ENCODE measurements at places on chromosomes 2 and 18.

DNA sequence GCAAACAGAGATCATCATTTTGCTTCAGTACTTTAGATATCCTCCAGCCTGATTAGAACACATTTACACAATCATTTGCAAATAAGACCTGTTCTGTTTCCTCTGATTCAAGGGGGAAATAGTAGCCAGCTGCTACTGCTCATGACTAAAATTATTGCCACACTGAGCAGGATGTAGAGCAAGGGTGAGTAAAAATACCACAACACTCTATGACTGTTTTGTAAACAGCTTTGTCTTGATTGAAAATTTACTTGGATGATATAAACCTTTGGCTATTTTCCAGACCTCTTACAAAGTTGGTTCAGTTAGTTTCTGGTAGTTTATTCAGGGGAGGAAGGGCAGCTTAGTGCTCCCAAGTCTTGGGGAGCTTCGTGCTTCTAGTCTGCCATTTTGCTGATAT, 286.4 kb upstream of the CNTNAP5 start:
- DNase-seq, result no peak

DNA sequence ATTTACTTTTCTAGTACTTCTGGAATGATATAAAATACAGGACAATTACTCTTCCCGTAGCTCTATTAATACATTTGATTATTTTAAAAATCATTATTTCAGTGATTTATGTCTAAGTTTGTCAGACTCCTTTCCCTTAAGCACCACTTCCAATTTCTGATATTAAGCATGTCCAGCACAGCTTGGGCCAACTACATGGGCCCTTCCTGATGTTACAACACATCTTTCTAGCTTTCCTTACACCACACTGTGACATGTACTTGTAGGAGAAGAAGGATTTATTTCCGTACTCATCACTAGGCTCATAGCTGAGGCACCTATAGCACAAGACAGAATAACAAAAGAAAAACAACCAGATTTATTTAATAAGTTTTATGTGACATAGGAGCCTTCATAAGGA, 134.8 kb upstream of the HNRNPA3 start:
- DNase-seq, result no peak

- DNase-seq, result no peak
These were observed 66.3 kb downstream of the NCKAP1 start for GRCh38 chr2:182971820-182972547.

- no peak for DNase-seq
These were observed 8.1 kb downstream of the LRP2 start for GRCh38 chr2:169354244-169354643.

GRCh38 chr2:27021253-27022049, 11.3 kb upstream of the TMEM214 start:
- no peak for DNase-seq

GRCh38 chr2:181474222-181474881, 17.2 kb downstream of the ITGA4 start:
- no peak for DNase-seq

GRCh38 chr2:102708847-102709559, 52.8 kb upstream of the TMEM182 start:
- no peak for DNase-seq

- no peak for DNase-seq
These were observed 1.5 kb downstream of the TMEM87B start for GRCh38 chr2:112056626-112056987.

GRCh38 chr18:62211325-62211828, 24.3 kb downstream of the RELCH start:
- DNase-seq, result no peak

DNA sequence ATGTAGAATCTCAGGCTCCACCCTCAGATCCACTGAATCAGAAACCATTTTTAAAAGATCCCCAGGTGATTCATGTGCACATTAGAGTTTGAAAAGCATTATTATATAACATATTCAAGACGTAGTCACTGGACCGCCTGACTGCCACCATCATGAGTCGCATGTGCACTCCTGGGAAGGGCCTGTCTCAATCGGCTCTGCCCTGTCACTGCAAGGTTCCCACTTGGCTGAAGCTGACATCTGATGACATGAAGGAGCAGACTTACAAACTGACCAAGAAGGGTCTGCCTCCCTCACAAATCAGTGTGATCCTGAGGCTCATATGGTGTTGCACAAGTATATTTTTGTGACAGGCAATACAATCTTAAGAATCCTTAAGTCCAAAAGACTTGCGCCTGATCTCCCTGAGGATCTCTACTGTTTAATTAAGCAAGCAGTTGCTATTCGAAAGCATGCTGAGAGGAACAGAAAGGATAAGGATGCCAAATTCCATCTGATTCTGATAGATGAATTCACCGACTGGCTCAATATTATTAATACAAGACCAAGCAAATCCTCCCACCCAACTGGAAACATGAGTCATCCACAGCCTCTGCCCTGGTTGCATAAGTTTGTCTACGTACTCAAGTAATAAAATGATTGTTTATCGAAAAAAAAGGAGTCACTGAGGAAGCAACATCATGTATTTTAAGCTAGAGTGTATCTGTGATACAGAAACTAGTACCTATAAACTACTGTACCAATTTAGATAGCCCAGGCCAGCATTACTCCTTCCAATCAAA, 26.2 kb downstream of the ATAD2B start:
- no peak for DNase-seq

- no peak for DNase-seq
These were observed 412.2 kb downstream of the SPAG16 start for GRCh38 chr2:213696442-213696841.

DNA sequence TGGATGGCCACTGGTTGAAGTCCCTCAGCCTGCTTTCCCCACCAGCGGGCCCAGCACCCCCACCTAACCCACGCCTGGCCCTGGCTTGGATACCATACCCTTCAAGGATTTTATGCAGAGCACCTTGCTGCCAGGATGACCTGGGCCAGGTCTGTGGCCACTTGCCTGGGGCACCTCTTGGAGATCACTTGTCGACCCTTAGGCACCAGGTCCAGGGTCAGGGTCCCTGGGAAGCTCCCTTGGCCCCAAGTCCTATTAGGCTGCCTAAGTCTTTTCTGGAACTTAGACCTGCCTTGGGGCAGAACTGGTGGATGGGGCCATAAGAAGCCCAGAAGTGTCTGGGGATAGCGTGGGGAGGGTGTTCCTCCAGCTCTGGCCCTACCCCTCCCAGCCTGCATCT, 39.1 kb downstream of the FOSL2 start:
- DNase-seq, result no peak

DNA sequence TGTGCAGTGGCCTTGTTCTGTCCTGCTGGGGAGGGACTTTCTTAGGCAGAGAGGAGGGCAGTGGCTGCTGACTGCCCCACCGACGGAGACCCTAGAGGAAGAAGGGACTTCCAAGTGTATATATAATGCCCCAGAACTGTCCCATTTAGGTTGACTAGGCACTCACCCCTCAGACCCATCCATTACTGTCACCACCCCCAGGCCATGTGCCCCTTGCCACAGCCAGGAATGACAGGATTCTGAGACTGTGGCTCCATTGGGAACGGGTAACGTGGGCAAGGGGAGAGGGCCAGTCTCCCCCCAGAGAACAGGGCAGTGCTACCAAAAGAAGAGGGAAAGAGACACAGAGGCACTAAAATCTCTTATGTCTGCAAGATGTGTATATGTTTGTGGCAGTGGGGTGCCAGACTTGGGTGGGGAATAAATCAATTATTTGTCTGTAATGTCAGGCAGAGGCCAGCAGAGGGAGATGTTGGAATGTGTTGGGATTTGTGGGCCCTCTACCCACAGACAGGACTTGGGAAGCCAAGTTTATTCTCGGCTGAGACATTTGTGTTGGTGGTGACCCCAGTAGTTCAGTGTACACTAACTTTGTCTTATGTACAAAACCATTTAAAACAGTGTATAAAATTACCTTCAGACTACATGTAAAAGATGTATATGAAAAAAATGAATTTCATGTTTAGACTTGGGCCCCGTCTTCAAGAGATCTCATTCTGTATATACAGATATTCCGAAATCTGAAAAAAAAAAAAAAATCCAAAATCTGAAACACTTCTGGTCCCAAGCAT, 24.0 kb upstream of the TMEM37 start:
- DNase-seq, result no peak

GRCh38 chr2:239589833-239590232, 189.0 kb upstream of the HDAC4 start:
- no peak for DNase-seq

GRCh38 chr2:160568856-160569255, 75.2 kb upstream of the RBMS1 start:
- DNase-seq, result no peak

- no peak for DNase-seq
These were observed 26.2 kb upstream of the SNORC start for GRCh38 chr2:232843834-232844233.

DNA sequence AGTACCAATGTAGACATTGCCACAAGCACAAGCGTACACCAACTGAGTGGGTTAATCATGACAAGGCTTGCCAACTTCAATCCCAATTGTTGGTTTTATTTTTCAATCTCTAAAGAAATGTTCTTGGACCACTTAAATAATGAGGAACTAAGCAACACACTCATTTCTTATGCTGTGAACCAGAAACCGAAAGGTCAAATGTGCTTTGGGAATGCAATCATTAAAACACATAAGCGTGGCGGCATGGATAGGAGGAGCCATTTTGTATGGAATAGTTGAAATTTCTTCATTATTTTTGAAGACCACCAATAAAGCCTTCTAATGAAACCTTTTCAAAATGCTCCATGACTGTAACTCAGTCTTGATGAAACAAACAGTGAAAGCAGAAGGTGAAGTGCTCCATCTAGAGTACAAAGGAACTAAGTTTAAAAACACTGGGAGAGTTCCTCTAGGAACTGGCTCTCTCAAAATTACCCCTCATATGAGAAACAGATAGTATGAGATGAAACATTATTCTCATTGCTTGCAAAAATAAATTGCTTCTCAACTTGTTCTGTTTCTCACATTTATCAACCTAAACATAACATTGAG, 113.2 kb upstream of the CHST9 start:
- no peak for DNase-seq

DNA sequence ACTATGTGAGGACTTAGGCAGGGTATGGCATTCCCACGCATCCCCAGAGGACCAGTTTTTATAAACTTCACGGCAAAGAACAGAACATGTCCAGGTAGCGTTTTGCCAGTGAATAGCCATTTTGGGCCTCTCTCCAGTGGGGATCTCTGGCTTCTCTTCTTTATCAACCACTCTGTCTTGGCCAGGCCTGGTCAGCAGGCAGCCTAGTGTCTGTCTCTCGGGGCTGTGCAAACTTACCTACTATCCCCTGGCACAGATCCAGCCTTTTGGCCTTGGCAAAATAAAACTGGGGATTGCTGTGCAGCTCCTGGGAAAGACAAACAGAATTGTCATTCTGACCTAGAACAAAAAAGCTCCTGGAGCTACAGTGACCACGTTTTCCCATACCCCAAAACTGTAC, 14.5 kb downstream of the CAPN14 start:
- no peak for DNase-seq

GRCh38 chr2:16374671-16375070, 291.0 kb downstream of the CYRIA start:
- DNase-seq, result no peak

DNA sequence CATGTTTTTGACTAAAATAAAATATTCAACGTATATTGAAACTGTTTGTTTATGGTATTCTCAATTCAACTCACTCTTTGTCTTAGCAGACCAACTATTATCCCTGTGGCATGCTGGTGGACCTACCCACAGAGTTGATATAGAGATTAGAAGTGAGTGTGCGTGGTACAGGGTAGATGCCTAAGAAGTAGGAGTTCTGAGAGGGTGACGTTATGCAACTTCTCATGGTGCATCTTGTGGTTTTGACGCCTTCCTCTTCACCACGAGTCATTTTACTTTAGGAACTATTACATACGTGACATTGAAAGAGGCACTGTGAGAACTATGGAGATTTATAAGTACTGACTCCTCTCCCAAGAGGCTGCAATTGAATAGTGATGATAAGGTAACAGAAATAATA, 26.6 kb upstream of the NAPG start:
- DNase-seq, result no peak

- DNase-seq, result no peak
These were observed 148.2 kb downstream of the GLI2 start for GRCh38 chr2:120883607-120884440.

- no peak for DNase-seq
These were observed 182.1 kb upstream of the SIX2 start for GRCh38 chr2:45191146-45191863.

- DNase-seq, result no peak
These were observed 5.5 kb downstream of the CYB5A start for GRCh38 chr18:74286106-74286855.

GRCh38 chr2:118936936-118937335, 5.1 kb upstream of the MARCO start:
- no peak for DNase-seq

- DNase-seq, result no peak
These were observed 268.3 kb downstream of the VAPA start for GRCh38 chr18:10182009-10182624.

GRCh38 chr18:38972571-38972970, 1407.0 kb upstream of the CELF4 start:
- no peak for DNase-seq

DNA sequence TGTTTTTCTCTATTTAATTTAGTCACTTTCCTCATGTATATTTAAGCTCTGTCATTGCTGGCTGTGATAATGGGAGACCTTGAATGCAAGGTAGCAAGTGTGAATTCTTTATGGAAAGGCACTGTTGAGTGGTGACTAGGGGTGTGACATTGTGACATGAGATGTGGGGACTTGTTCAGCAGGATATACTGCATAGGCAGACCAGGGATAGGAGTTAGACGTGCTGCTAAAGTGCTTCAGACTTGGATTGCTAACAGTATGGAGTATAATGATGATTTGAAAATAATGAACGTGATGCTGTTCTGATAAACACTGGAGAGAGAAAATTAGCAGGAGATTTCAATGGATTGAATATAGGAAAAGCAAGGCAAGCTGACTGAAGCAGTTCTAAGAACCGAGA, 135.1 kb downstream of the NCOA1 start:
- DNase-seq, result no peak

- no peak for DNase-seq
These were observed 286.6 kb downstream of the RIT2 start for GRCh38 chr18:42828881-42829280.

GRCh38 chr18:10057894-10058791, 144.3 kb downstream of the VAPA start:
- DNase-seq, result no peak

- no peak for DNase-seq
These were observed 2.3 kb downstream of the NGEF start for GRCh38 chr2:233010569-233011267.

GRCh38 chr2:187543488-187543887, 10.7 kb downstream of the TFPI start:
- no peak for DNase-seq

DNA sequence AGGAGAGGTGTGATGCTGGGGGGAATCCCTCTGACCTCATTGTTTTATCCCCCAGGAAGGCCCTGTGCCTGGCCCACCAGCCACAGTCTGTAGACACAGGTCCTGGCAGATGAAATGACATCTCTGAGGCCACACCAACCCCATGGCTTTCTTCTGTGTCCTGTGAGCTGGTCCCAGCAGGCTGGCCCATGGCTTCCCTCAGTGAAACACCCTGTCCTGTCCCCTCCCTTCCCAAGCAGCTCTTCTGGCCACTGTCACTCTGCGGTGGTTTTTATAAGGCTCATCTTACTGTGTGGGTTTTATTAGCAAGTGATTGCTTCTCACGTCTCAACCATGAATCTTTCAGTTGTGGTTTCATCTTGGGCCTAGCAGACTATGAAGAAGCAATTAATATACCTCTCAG, 102.8 kb upstream of the STPG4 start:
- no peak for DNase-seq

Data from iPS DF 6.9 (cell line).